Activated CD8-positive, alpha-beta memory T cell treated with anti-CD3 and anti-CD28 coated beads for 1 hour (primary cell): ENCODE measurements at places on chromosomes 4 and X.

DNA sequence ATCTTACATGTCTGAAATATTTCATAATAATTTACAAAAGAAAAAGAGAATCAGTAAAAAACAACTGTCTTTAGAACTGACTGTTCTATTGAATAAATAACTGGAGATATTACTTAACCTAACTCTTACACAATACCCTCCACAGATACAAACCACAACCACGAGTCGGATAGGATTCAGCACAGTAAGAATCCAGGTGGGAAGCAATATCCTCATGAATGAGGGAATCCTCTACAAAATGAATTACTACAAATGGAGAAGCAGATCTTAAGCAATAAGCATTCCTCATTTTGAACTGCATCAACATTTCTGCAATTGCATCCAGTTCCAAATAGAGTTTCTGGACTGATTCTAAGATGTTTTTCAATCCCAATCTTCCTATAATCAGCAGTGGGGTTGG is 227.1 kb downstream of the SH2D1A start:
- DNase-seq: no peak

DNA sequence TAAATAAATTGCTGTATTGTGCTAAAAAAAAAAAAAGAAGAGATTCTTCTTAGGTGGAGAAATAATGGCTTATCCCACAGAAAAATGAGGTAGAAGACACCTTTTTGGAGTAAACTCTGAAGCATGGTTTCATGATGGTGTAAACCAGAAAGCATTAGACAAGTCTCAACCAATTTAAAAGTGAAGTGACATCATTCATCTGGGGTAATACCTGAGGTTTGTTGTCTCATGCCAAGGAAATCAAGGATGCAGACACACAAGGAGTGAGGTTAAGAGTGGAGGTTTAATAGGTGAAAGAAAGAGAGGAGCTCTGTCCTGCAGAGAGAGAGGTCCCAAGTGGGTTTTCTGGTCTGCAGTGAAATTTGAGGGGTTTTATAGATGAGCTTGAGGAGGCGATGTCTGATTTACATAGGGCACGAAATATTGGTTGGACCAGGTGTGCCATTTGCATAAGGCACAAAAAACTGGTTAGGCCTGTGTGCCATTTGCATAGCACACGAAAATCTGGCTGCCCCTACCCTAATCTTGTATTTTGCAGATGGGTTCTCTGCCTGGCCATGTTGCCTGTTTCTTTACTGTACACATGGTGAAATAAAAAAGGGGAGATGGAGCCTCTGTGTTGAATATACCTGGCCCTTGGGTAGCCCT is 25.0 kb upstream of the CWH43 start:
- no peak for DNase-seq

GRCh38 chrX:45807572-45808425 is 607.1 kb upstream of the DIPK2B start:
- no peak for DNase-seq

DNA sequence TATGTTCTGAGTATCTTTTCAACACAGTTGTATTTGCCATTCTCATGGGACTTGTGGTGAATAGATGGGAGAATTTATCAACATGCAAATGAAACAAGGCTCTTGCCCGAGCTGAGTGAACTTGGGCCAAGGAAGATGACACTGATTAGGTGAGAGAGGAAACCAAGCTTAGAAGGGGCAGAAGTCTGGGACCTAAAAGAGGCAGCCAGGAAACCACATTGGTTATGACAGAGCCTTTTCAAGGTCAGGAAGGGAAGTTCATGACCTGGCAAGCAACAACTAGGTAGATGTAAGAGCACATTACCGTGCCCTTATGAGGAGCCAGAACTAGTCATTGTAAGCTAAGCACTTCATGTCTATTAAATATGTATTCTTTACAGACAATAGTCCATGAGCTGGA is 590.3 kb downstream of the PACRGL start:
- no peak for DNase-seq

GRCh38 chr4:92968556-92968955 is 664.8 kb downstream of the GRID2 start:
- DNase-seq: no peak

GRCh38 chrX:72107320-72107719 is 24.4 kb downstream of the RTL5 start:
- no peak for DNase-seq

- DNase-seq: no peak
These were observed 7.4 kb downstream of the BMPR1B start for GRCh38 chr4:94765174-94765573.

GRCh38 chr4:186158021-186158813 is 33.1 kb upstream of the CYP4V2 start:
- no peak for DNase-seq

DNA sequence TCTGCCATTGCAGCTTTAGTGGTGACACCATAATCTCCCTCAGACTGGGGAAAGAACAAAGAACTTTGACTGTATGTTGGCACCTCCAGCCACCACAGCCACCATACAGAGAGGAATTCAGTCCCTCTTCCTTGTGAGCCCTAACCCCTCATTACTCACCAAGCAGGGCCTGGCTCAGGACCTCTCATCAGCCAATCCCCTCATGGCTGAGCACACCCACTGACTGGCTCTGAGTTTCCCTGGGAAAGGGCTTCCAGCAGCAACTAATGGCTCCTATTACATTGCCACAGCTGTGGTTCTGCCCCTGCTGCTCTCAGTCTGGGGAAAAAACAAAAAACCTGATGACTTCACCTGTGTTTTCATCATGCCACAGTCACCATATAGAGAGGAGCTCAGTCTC is 1482.6 kb downstream of the FAM133A start:
- DNase-seq: no peak

GRCh38 chr4:151798678-151799416 is 38.0 kb upstream of the GATB start:
- DNase-seq: no peak

GRCh38 chrX:141279476-141279875 is 37.2 kb upstream of the SPANXC start:
- DNase-seq: no peak

DNA sequence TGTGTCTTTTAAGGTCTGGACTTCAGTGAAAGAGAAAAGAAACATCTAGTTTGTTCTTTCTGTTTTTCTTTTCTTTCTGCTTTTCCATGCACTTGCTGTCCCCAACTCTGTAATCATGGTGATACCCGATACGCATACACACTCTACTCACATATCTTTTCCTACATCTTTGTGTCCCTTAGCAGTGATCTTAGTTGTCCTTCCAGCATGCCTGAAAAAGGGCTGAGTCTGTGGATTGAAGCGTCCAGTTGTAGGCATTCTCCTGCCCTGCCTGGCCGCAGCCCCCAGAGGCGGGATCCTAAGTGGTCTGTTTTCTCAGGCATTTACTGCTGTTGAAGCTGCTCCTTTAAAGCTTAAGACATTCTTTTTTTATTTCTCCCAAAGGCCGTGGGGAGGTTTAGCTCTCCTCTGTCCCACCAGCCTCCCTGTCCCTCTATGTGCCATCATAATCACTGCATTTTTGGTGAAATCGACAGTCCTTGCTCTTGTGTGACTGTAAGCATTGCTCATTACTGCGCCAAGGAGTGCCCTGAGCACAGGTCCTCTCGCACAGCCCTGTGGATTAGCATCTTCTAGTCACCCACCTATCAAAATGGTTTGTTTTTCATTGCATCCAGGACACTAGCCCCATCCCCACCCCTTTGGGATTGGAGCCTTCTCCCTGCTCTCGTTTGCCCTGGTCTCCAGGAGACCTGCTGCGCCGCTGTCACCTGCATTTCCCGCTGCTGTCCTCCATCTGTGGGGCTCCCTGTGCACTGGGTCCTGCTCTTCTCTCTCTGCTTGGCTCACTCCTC is 4.4 kb downstream of the RGS12 start:
- DNase-seq: no peak
